ENCODE measurements at places on chromosomes 13 and 19. TPM values are rescaled to one million over a fixed set of nuclear protein-coding genes. Genes with fewer than 3 reads are reported as not detected.

Gene CEACAM21
- total RNA-seq = 22.1 TPM

Gene PRTN3
- total RNA-seq = not detected

Gene GJB6
- total RNA-seq = 2.9 TPM

Gene HIF3A
- total RNA-seq = not detected

Gene NCR1
- total RNA-seq = not detected

Gene CEACAM6
- not detected for total RNA-seq

Gene TTC9B
- not detected for total RNA-seq

Measured in activated CD4-positive, alpha-beta T cell treated with anti-CD3 and anti-CD28 coated beads for 36 hours (primary cell).